A172 (cell line): ENCODE measurements at places on chromosomes 1 and 21. TPM values are rescaled to one million over a fixed set of nuclear protein-coding genes. Genes with fewer than 3 reads are reported as not detected.
A peak's percentile ranks its signal among the peaks of the same experiment; 100 is the strongest.

GRCh38 chr21:32494934-32495709 lies 82.6 kb downstream of the EVA1C start:
- DNase-seq, result peak; percentile 89

DNA sequence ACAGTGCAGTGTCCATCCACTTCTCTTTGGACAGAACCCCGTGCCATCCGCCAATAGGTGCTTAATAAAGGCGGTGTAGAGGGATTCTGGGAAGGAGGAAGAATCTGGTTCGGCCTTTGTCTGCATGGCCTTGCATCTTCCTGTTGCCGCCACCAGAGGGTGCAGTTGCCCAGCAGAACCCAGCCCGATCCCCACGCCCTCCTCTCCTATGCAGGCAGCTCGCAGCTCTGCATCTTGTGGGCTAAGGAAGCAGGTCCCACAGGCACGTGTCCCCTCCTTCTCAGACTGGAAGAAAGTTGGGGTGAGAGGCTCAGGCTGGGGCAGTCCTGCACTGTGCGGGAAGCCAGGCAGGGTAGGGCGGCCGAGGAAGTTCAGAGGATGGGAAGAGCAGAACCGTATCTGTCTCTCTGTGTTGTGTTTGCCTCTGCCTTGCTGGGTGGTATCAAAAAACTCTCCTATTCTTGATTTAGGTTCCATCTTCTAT lies 20.8 kb downstream of the NAV1 start:
- DNase-seq, result peak; percentile 85

GRCh38 chr1:58899587-58900271 lies 115.9 kb upstream of the JUN start:
- no peak for DNase-seq

GRCh38 chr1:186636786-186637185 lies 43.4 kb downstream of the PTGS2 start:
- no peak for DNase-seq

DNA sequence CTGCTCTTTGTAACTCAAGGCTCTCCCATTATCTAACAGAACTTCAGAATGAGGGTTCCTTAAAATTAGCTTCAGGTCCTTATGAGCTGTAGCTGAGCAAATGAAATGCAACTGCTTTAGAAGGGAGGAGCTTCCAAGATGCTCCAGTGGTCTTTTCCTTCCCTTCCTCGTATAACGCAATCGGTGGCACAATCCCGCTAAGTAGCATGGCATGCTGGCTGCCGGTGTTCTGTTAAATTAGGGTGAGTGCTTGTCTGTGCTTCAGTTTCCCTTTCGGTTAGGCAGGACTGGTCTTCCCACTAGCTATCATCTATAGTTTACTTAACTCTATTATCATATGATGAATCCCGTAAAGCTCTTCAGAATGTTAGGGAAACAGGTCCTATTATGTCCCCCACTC lies 917 bp downstream of the KIAA0040 start:
- no peak for DNase-seq

DNA sequence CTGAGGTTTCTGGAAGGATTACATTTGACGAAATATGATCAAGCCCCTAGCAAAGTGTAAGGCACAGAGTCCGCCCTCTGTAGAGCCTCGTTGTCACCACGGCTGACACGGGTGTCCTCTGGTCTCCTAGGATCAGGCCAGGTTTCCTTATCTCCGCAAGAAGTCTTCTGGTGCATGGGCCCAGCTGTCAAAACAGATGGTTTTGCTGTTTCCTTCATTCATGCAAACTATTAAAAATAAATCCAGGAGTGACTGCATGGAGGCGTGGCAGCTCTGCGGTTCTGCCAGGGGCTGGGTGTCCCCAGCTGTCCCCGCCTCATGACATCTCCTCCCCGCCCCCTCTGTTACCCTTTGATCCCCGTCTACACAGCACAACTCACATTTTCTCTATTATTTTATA lies 209.0 kb downstream of the DYRK1A start:
- no peak for DNase-seq

GRCh38 chr21:28426545-28426944 lies 566.1 kb downstream of the LTN1 start:
- DNase-seq, result no peak

DNA sequence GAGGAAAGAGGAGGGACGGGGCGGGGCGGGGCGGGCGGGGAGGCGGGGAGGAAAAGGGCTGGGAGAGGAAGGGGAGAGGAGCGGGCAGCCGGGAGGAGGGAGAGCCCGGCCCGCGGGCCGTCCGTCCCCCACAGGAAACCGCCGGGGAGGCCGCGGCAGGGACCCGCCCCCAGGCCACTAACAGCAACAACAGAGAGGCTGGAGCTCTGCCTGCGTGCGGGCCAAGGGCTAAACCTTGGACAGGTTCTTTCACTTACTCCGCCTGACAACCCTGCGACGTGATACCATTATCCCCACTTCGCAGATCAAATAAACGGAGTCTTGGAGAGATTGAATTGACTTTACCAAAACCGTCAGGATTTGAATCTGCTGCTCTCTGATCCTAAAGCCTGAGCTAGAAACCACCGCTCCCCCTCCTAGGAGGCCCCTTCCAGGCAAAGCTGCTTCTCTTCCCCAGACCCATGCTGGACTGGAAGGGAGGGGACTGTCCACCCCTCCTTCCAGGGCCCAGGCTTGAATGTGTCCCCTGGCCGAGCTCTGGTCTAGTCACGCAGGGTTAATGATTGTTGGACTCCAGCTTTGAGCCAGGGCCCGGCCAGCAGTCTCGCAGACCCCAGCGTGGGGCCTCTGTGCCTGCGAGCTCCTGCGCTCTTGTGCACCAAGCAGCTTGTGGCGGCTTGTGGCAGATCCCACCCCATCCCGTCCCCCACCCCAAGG lies at the start of gene EVA1B:
TSS of gene EVA1B (minus strand) at position 10 of the 717 bp plus-strand sequence. CDS start 608 bp downstream, outside the sequence.
- DNase-seq, result peak; percentile 19

GRCh38 chr1:167602840-167603239 lies 27.2 kb upstream of the RCSD1 start:
- no peak for DNase-seq

- DNase-seq, result no peak
Measured at GRCh38 chr1:39269791-39270342, 65.4 kb downstream of the MACF1 start.

GRCh38 chr1:234727018-234727940 lies 117.3 kb upstream of the IRF2BP2 start:
- no peak for DNase-seq

FCRL6 gene
- total RNA-seq, result 0.24 TPM in 1 of 2 replicates, not detected in the other

NOTCH2 gene
- total RNA-seq, result 58.5 and 62.2 TPM in 2 replicates

OR10Z1 gene
- not detected in 2 replicates for total RNA-seq
